Activated T-helper 1 cell treated with anti-CD3 and anti-CD28 coated beads, Interleukin-2, amount 50 U/mL, for 16 hours (primary cell): ENCODE measurements at places on chromosomes 5 and 9.

DNA sequence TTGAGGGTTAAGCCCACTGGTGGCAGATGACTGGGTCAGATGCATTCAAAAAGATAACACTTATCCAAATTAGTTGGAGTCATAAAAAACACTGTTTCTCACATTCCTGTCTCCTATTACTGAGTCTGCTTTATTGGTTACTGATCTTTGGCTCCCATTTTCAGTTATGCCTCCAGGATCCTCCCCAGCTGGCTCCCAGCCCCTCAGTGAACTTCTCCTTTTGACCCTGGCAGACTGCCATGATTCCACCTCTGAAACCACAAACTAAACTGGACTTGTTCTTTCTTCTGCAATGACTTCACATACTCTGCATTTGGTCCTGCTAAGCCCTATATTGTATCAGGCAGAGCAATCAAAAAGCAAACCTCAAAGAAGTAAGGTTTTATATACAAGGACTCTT lies 860.8 kb upstream of the DMAC1 start:
- no peak for DNase-seq

DNA sequence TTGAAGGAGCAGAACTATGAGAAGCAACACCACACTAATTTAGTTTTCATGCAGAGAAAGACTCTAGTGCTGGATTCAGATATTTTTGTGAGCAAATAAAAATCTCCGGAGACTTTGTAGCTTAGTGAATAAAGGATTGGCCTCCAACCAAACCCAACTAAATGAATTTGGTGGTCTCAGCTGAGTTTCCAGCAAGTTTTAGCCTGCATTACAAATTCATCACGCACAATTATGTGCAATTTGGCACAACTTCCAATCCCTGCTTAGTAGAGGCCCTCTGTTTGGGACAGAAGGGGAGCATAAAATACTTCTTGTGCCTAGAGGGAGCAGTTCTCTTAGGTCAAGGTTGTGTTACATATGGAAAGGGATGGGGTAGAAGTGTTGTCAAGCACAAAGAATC lies 112.3 kb upstream of the ADAMTSL1 start:
- no peak for DNase-seq

- DNase-seq = no peak
Measured at GRCh38 chr5:93058309-93058708, 522.7 kb downstream of the NR2F1-AS1 start.

- DNase-seq = no peak
Measured at GRCh38 chr5:40389591-40389990, 290.1 kb upstream of the PTGER4 start.

GRCh38 chr9:114671605-114672004 lies 10.4 kb downstream of the TEX48 start:
- DNase-seq = no peak

DNA sequence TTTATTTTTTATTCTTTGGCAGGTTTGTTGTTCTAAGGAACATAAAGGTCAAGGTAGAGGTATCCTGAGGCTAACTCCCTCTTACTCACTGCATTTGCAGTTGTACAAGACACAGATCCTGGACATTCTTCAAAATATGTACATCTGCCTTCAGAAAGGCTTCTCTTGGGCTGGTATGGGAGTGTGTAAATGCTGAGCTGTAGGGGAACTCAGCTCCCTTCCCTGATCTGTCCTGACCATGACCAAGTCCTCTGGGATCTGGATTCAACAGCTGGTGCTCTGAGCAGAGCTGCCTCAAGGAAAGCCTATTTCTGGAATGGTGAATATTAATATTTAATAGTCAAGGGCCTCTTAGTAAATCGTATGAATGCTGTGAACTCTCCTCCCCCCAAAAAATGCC lies 117.4 kb downstream of the PRKACG start:
- DNase-seq = no peak

- DNase-seq = no peak
Measured at GRCh38 chr9:36874261-36874660, 159.8 kb downstream of the PAX5 start.

DNA sequence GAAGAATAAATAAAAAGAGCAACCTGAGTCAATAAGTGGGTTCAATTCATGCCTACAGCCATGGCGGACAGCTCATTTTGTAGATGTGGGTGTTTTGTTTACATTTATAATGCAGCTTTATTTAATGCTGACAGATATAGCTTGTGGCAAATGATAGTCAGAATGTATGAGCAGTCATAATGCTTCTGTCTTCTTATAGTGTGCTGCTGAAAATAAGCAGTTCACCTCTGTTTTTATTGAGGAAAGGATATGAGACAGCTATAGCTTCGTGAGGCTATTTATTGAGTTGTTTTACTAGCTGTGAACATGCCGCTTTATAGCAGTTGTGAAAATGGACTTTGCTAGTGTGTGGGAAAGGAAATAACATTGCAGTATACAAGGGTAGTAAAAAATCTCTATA lies 147.4 kb downstream of the PBX3 start:
- no peak for DNase-seq

DNA sequence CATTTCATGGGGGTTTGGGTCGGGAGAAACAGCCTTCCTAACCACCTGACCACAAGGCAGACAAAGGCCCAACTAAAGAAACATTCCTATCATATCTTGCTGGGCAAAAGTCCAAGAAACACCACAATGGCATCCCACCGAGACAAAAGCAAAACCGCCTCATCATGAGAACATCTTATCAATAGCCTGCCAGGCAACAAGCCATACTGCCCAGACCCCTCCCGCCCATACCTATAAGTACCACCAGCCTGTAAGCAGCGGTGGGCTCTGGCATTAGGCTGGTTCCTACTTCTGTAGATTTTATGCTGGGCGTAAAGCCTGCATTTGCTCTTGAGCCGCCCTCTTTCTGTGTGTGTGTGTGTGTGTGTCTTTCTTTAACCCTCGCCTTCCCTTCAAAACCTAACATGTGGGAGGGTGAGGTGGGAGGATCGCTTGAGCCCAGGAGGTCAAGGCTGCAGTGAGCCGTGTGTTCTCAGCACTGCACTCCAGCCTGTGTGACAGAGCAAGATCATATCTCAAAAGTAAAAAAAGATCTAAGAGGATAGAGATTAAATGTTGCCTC lies 56.9 kb downstream of the PDE6A start:
- no peak for DNase-seq

GRCh38 chr5:132408965-132409364 lies 39.5 kb downstream of the SLC22A5 start:
- DNase-seq = no peak

- no peak for DNase-seq
Measured at GRCh38 chr5:176438959-176439757, 9.0 kb upstream of the FAF2 start.

DNA sequence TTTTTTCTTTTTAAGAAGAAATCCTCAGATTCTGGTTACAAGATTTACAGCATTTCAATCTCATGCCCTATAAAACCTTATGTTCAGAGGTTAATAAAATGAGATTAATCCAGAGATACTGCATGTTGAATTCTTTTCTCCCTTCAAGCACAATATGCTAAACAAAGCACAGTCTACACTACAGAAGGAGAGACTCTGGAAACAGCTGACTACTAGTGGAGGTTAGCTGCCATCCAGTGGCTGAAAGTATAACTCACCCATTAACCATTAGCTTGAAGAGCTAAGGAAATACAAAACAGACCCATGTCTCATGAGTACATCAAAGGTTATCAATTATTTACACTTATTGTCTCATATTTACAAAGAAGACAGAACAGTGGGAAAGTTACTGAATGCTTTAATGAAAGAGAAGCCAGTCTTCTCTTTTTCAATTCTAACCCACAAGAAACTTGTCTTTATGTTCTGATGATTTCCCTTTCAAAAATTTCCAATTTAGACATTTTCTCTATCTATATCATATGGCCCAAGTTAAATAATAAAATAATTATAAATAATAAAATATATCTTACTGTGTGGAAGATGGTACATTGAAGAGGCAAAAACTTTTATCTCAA lies 12.7 kb upstream of the DNAH5 start:
- no peak for DNase-seq

DNA sequence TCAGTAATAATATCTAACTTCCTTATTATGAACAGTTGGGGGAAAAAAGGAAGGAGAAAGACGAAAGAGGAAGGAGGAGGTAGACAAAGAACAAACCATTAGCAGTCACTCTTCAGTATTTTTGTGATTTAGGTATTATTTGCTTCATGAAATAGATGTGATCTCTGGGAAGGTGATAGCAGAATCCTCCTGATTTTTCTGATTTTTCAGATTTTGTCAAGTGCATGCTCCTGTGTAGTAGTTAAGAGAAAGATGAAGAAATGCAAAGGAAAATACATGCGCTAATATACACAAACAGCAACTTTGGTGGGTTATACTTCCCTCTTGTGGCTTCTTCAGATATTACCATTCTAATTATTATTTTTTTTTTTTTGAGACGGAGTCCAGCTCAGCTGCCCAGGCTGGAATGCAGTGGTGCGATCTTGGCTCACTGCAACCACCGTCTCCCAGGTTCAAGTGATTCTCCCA lies 31.6 kb downstream of the LMNB1 start:
- DNase-seq = no peak

GRCh38 chr5:32346869-32347268 lies 34.1 kb upstream of the MTMR12 start:
- DNase-seq = no peak

- no peak for DNase-seq
Measured at GRCh38 chr5:80072103-80073073, 37.2 kb downstream of the THBS4 start.

DNA sequence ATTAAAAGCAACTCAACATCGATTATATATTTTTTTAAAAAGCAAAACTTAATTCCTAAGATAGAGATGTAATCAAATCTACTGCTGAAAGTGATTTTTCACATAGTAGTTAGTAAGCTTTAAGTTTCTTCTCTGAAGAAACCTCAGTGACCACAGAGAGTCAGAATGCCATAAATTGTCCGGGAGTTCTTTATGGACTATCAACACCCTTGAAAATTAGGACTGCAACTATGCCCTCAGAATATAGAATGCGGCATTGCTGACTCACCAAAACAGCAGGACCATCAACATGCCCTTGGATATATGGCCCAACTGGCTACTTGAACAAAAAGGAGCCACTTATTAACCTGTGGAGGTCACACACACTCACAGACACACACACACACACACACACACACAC lies 228.9 kb upstream of the SNX2 start:
- no peak for DNase-seq

DNA sequence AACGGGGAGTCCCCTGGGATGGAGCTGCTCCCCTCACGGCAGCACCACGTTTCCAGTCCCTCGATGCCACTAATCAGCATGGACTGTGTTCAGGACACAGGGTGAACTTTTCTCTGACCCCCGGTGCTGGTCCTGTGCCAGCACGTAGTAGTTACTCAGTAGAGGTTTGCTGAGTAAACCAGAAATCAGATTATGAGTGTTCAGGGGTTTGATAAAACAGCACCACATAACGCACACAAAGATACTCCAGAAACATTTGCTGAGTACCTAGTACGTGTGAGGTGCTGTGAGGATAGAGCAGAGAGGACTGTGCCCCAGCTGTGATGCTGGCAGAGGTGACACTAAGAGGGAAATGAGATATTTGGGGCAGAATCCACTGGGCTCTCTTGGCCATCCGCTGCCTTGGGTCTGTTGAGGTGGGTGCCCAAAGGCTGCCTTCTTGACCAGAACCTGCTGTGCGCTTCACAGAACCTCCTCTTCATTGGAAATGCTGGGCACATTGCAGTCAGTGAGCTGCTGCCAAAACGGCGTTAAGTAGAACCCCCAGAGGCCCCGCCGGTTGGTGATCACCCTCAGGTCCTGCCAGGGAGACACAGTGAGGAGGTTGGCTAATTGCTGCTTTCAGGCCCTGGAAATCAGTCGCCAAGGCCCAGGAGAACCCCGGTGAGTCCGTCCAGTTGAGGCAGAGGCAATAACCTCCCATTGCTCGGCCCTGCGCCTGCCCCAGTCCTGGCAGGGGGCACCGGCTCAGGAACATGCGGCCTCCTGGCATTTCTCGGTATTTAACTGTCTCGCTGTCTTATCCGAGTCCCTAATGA lies 49.4 kb downstream of the NEURL1B start:
- DNase-seq = no peak

- DNase-seq = peak; percentile 57
Measured at GRCh38 chr5:142699184-142699720, 13.4 kb upstream of the FGF1 start.

- peak; percentile 37 for DNase-seq
Measured at GRCh38 chr9:134325813-134326723, at the start of gene RXRA. Gene RXRA, plus strand, starts transcription at chr9:134326455. Its CDS starts 177 bp downstream, at chr9:134326632.

- DNase-seq = no peak
Measured at GRCh38 chr5:138686668-138687067, 66.6 kb upstream of the CTNNA1 start.

- no peak for DNase-seq
Measured at GRCh38 chr9:105994970-105995369, 300.6 kb downstream of the TMEM38B start.

- DNase-seq = no peak
Measured at GRCh38 chr5:39423331-39423751, 1.4 kb downstream of the DAB2 start.

DNA sequence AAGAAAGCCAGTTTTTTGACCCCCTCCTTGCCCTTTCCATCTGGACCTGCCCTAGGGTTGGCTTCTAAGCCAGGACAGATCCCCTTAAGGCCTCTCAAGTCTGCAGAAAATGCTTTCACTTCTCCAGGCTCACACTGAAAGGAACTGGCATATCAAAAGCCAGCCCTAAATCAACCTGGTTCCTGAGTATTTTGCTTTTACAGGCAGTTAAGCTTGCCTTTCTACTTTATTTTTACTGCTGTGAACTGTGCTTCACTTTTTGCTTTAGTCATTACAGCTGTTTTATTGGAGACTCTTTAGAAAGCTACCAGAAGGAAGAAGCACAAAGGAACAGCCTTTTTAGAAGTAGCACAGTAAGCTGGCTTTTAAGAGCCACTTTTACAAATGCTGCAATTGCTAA lies 5.0 kb downstream of the TARS1 start:
- DNase-seq = no peak

DNA sequence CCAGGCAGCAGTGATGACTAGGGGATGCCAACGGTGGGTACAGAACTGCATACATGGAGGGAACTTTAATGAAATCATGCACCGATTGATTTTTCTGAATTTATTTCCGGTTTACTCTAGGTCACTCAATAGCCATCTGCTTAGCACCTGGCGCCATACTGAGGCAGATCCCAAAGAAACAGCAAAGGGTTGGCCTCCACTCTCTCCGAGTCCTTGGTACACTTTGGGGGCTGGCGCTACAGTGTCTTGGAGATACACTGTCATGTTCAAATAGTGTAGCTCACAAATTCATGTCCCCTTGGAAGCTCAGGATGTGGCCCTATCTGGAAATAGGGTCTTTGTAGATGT lies 116.3 kb downstream of the BOD1 start:
- no peak for DNase-seq

- DNase-seq = no peak
Measured at GRCh38 chr9:97900738-97901565, 21.3 kb downstream of the TRMO start.

DNA sequence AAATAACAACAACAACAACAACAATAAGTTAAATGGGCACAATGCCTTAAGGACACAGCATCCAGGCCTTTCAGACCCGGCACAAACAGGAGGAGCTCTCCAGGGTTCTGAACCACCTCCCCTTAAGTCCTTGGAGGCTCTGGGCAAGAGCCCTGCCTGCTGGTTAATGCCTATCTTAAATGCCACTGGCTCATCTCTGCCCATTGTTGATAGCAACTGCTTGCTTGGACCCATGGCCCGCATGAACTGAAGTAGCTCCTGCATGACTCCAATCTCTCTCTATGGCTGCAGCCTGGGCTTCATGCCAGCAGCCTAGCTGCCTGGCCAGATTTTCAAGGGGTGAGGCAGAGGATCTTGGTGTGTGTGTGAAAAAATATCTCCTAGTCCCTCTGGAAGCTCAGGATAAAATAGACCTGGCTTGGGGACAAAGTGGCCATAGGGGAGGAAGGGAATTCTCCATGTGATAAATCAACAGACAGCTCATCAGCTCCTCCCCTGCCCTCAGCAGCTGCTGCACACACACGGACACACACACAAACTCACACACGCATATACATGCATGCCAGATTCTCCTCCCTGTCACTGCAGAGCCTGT lies 27.4 kb downstream of the FAM219A start:
- no peak for DNase-seq
